Activated naive CD8-positive, alpha-beta T cell treated with anti-CD3 and anti-CD28 coated beads, Interleukin-2, amount 50 U/mL, for 24 hours (primary cell): ENCODE measurements at places on chromosomes 3 and 15.

DNA sequence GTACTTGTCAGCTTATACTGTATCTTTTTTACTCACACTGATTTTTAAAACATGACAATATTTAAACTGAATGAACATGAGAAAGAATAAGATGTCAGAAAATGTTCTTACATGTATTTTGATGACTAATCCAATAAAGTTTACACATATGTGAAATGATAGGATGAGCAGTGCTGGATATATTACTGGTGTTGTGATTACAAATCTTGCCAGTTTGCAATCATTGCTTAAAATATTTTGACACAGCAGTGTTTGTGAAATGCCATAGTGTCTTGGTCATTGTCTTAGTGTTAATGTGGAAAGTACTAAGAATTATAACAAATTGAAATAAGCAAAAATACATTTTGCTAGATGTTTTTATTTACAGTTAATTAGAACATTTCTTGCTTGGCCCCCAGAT is 118.7 kb upstream of the MLF1 start:
- DNase-seq, result no peak

DNA sequence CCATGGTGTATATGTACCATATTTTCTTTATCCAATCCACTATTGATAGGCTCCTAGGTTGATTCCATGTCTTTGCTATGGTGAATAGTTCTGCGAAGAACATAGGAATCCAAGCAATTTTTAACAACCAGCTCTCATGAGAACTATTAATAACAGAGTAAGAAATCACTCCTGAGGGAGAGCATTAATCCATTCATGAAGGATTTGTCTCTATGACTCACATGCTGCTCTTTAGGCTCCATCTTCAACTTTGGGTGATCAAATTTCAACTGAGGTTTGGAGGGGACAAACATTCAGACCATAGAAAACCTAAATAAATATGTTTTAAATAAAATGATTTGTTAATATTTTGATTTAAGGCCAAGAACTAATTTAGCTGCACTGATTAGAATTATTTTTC is 147.4 kb downstream of the NSUN3 start:
- DNase-seq, result no peak

DNA sequence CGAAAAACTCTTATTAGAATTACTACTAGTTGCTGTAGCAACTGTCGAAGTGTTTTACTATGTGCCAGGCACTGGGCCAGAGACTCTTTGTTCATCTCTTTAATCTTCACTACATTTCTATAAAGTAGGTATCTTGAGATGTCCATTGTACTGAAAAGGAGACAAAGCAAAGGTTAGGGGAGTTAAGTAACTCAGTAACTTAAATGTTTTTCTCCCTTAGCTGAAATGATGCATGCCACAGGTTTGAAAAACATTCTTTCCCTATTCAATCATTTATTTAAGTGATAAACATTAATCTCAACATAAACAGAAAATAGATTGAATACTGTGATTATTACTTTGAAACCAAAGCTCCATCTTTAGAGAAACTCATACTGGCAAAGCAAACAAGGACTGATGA is 776.2 kb downstream of the FHIT start:
- no peak for DNase-seq

DNA sequence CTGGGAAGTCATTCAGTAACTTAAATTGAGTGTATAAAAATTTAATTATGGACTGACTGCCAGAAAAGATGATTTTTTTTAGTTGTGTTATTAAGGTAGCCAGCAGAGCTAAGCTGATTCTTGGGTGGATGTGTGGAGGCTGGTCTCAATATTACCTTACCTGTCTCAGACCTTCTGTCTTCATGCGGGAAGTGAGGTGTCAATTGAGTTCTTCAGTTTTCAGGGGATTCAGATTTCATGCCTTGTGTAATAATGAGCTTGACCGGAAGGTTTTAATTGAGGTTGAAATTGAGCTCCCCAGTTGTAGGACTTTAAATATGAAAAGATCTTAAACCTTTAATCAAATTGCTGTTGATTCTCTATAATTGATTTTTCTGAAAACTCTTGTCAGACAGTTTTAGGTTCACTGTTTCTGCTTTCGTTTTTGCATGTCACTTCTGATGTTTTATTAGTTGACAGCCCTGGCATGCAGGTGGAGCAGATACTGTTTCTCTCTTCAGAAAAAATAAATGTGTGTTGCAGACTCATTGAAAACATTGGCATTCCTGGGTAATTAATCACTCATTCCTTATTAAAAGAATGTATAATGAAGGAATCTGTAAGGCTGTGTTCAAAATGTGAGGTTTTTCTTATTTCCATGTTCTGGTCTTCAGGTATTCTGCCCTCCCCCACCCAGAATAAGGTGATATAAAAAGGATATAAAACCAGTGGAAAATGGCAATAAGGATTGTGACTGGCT is 54.5 kb downstream of the PSMD6 start:
- no peak for DNase-seq

GRCh38 chr3:131470377-131470776 is 32.4 kb downstream of the MRPL3 start:
- no peak for DNase-seq

DNA sequence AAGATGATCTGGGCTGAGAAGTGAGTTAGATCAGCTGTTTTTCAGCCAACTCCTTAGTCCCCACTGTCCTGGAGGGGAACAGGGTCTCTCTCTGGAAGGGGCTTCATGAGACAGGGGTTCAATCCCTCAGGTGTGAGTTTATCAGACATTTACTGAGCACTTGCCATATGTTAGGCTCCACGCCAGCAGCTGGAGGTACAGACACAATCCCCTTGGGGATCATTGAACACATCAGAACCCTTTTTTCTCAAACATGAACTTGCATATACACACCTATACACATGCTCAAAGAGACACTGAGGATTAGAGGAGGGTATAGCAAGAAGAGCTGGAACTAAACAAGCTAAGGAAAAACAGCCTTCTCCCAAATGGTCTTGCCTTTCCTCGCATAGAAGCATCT is 5.5 kb upstream of the BMF start:
- no peak for DNase-seq

DNA sequence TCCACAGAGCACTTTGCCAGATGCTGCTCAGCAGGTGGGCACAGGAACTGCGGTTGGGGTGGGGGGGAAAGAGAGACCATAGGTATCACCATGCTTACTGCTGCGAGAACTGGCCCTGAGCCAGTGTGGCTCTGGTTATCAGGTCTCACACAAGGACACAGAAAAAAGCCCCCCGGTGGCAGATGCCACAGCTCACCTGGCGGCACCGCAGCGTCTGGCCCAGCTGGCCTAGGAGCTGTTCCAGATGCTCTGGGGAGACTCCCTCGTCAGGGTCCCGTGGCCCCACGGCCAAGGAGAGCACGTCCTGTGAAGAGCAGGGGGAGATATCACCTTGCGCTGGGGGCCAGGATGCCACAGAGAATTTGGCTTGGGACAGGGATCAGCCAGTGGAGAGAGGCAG is 10.8 kb downstream of the CDAN1 start:
- no peak for DNase-seq

- no peak for DNase-seq
Measured at GRCh38 chr15:78930577-78931388, 14.1 kb downstream of the CTSH start.

DNA sequence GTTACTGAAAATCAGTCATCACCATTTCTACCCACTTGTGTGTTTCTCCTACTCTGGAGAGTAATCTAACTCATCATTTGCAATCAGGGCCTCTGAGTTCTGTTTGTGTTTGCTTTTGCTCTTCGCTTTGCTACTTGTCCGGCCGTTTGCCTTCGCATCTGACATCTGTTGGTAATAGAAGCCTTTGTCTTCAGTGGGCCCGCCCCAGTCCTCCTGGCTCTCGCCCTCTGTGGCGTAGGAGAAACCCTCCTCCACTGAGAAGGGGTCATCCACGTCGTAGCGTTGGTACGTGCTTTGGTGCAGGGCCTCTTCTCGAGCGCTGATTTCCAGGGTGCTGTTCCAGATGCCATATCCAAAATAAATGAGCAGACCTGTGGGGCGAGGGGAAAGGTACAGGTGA is 48.3 kb downstream of the CLDN11 start:
- DNase-seq, result no peak

DNA sequence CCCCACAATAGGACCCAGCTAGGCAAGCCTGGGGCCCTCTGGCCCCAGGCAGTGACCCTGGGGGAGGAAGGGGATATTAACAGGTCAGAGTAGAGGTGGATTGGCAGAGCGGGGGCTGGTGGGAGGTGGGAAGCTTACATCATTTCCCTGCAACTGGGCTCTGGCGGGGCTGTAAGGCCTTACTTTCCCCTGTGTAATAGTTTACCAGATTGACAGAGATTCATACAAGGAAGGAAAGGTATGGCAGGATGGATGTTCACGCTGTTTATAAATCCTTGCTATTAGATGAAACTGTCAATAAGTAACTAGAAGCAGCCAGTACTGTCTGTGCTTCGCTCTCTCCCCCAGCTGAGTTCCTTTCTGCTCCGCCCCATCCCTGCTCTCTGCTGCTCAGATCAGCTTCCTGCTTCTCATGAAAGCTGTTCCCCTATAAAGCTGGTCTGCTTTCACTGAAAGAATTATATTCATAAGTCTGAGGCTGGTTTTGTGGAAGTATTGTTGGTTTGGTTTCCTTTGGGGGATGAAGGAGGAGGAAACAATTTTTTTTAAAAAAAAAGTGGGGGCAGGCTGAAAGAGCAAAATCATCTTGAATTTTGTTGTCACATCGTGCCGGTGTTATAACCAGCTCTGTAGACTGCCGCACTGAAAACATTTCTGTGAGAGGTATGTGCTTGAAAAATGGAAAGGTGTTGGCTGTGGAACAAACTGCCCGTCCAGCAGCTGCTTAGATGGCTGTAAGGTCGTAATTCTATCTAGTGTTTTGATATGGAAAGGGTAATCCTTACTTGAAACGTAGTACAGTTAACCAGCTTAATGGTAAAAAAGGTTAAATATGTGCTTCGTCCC is 76.4 kb downstream of the BBX start:
- peak; percentile 46 for DNase-seq

DNA sequence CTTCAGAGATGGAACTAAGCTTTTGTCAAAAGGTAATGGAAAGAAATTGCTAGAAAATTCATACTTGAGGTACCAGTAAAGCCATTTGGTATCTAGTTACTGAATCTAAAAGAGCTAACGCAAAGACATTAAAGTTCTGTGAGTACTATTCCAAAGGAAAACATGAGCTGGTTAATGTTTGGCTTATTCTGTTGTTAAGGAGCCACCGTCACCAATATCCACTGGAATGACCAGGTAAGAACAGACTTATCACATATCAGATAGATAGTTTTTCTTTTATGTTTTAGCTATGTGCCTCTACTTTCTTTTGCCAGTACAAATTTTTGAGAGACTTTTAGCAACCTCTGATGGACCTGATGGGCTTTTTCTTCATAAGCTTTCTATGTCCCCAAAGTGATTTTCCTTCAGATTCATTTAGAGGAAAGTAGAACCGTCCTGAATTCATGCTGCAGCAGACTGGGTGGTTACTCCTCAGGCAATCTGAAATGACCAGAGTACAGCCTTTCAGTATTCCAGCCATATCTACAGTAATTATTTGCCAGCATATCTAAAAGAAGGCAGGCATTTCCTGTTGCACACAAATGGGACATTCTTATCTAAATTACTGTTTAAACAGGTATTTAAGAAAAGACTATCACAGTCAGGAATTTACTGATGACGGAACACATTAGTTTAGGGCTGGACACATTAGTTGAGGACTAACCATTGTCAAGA is 274.1 kb downstream of the MECOM start:
- DNase-seq, result no peak

- no peak for DNase-seq
Measured at GRCh38 chr3:115151921-115152320, 4.8 kb upstream of the ZBTB20 start.

- no peak for DNase-seq
Measured at GRCh38 chr3:34140616-34141015, 342.2 kb downstream of the PDCD6IP start.

- DNase-seq, result no peak
Measured at GRCh38 chr15:73936588-73937290, 10.5 kb downstream of the LOXL1 start.

- no peak for DNase-seq
Measured at GRCh38 chr15:67945951-67946700, 106.3 kb upstream of the RNU6-1 start.

DNA sequence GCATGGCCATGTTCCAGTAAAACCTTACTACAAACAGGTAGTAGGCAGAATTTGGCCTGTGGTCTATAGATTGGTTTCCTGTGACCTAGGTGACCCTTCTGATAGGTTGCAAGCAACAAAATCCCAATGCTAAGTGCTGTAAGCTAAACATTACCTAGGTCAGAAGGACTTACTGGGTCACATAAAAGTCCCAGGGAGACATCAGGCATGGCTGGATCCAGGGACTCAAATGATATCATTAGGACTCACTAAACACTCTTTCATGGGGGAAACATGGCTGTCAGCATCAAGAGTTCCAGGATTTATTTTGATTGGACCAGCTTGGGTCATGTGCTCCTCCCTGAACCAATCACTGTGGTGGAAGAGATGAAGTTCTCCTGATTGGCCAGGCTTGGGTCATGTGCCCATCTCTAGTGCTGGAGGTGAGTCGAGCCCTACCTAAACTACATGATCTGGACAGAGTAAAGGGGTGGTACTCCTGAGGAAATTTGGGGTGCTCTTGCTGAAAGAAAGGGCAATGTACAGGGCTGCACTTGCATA is 16.8 kb upstream of the SLC6A1 start:
- no peak for DNase-seq

DNA sequence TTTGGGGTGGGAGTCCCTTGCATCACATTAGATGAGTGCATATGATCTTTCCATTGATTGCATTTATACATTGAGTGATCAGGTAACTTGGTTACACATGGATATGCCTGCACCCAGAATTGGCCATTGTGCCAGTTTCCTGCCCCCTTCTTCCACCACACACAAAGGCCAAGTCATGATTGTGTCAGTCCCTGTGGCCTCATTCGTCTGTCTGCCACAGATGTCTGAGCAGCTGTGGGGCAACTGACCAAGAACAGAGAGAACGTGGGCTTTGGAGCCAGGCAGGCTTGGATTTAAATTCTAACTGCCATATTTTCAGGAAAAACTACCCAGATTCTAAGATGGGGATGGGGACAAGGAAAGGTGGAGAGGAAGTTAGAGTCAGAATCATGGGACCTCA is 27.0 kb downstream of the CCNL1 start:
- no peak for DNase-seq

DNA sequence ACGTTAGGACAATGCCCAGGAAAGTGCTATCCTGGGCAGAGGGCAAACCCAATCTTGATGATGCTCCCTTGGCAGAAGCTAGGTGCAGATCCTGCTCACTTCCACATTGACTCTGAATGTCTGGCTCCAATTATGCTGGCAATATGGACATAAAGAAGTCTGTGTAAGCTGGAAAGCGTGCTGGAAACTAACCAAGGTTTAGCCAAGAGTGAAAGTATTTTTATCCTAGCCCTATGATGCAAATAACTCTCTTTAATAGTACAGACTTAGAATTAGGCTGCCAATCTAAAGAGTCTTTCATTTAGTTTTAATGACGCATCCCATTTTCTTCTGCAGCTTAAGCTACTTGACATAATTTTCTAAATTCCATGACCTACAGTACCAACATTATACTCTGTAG is 571.8 kb downstream of the TUSC7 start:
- DNase-seq, result no peak
